CD8-positive, alpha-beta T cell (primary cell): ENCODE measurements at places on chromosomes 12 and 14.

DNA sequence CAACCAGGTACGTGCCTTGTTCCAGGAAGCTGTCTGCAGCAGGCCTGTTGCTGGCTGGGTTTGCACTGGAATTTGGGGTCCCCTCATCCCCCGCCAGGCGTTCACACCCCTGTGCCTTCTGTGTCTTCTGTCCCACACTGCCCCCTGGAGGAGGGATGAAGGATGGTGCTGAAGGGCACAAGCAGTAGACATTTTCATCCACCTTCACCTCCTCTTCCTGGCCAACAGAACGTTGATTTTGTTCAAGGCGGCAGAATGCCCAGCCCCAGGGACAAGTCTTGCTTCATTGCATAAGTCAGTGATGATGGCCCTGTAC, 122.1 kb downstream of the CALM1 start:
- peak; percentile 64 for DNase-seq

DNA sequence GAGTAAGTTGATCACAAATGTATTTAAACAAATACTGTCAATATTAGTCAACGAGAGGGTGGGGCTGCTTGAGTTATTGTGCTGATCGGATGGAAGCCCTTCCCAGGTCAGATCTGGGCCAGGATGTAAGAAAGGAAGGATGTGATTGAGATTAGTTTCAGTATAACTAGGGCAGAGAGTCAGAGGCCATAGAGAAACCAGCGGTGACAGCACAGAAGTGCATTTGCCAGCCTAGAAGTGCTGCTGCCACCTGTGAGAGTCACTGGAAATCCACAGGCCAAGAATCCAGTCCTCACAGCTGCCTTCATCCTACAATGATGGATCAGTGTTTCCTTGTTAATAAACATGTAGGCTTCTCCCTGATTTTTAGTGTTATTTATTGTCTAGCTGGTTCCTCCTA, 9.8 kb upstream of the FERMT2 start:
- DNase-seq, result no peak

DNA sequence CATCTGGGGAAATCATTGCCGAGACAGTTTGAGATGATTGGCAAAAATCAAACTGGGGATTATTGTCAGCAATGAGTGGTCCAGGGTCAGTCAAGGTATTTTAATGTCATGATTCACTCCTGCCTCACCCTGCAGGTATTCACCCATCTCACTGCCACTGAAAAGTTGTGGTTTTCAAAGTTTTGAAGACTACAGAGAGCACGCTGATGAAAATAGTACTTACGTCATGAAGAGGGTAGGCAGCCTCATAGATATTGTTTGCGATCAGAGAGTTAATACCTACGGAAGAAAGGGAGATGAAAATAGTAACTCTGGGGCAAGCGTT, 138.0 kb downstream of the ANO2 start:
- no peak for DNase-seq

- no peak for DNase-seq
Measured at GRCh38 chr14:23297611-23298277, 4.9 kb downstream of the PPP1R3E start.

- no peak for DNase-seq
Measured at GRCh38 chr12:4203772-4204376, 69.7 kb upstream of the CCND2 start.

GRCh38 chr12:71461787-71462328, 22.3 kb downstream of the LGR5 start:
- no peak for DNase-seq

DNA sequence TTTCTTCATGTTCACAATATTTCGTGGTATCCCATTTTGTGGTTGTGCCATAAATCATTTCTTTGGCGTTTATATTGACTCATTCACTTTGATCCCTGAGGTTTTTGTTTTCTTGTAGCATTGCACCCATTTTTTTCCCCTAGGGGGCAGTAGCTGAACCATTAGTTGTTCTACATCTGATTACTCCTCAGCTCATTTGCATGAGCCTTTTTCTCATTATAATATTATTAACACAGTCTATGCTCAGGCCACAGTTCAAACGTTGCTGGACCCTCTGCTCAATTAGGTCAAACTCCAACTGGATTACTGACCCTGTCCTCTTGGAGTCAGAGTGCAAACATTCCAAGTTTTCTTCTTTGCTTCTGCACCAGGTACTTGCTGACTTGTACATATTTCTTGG, 475.4 kb upstream of the SEL1L start:
- DNase-seq, result no peak

- no peak for DNase-seq
Measured at GRCh38 chr12:52798671-52799504, 3.0 kb upstream of the KRT3 start.

DNA sequence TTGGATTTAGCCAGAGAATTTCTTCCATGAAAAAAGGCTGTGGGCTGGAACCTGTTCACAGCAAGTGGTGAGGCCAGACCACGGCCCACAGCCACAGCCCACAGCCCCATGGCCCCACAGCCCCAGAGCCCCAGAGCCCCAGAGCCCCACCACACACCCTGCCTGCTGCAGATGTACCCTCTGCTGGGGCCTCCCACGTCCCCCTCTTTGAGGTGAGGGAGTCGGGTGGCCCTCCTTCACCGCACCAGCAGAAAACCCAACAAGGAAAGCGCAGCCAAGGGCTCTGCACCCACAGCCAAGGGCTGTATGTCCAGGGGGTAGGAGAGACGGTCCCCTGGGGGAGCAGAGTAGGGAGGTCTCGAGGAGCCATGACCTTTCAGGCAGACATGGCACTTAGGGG, 327.5 kb upstream of the DIO3 start:
- DNase-seq, result no peak

DNA sequence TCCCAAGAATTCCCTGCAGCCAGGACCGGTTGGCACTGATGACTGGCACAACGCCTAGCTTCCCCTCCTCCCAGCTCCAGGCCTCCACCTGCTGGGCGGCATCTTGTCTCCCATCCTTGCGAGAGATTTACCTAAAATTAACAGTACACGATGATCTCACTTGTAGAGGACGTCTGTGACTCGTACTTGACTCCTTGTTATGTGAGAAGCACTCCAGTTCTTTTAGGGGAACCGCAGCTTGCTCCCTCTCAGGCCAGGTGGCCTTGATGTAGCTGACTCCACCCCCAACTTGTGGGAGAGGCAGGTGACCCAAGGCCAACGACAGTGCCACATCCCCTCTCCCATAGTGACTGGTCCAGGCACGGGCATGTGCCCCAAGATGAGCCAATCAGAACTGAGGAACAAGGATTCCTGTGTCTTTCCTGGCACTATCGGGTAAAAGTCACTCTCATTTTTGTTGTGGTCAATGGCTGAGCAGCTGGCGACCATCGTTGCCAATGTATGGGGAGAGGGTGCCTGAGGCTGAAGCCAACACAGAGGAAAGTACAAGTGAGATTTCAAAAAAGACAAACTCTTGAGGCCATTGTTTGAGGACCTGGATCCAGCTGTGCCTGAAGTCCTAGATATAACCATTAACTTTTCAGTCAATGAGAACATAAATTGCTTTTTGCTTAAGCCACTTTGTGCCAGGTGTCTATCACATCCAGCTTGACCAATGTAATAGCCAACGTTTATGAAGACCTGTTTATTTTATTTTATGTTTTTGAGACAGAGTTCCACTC, 208.7 kb downstream of the RBM19 start:
- no peak for DNase-seq

DNA sequence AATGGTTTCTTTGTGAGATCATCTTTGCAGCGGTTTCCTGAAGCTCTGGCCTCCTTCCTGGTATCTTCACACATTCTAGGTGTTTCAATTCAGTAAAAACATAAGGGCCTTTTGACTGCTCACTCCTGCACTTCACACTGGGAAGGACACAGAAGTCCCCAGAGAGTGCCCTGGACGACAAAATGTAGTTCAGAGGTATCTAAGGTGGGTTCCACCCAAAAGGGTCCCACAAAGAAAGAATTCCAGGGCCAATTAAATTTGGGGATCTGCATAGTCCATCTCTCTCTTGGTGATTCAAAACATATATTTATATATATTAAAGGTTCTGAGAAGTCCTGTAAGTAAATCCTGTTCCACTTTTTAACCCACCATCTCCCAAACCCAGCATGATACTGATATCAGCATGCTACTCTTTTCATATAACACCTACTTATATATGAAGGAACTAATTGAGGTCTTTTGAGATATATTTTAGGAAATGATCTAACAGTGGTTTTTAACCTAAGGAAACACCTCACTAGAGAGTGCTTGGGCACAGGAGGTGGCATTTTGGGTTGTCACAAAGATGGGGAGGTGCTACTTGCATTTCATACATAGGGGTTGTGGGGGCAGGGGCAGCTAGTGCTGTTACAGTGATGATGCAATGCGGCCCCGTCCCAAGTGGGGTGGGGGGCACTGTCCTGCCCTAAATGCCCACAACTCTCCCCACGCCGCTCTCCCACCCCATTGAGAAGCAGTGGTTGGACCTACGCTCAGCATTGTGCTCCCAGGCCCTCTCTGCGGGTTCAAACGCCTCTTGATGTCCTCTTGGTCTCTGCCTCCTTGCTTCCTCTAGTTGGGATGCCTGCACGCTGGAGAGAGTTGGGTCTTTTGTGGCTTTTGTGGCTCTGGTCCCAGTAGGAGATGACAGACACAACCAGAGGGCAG, 109.4 kb downstream of the ARF6 start:
- peak; percentile 35 for DNase-seq

- DNase-seq, result no peak
Measured at GRCh38 chr12:14729586-14729985, 33.2 kb upstream of the GUCY2C start.

- DNase-seq, result no peak
Measured at GRCh38 chr12:25264114-25264513, 13.4 kb upstream of the KRAS start.

DNA sequence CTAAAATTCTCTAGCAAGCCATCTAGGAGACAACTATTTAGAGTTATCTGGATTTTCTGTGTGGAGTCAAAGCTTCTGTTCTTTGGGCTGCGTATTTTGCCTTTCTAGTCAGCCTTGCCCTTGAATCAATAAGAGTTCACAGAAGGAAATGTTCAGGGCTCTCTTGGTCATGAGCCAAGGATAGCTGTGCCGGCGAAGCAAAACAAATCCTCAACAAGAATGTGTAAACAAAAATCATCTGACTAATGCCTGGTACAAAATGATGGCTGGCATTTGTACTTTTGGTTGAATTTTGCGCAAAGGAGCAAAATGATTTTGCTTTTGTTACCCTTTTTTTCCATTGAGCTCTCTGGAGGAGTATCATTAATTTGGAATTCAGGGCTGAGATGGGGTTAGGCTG, 171.1 kb downstream of the DACT1 start:
- DNase-seq, result no peak
